T-helper 1 cell (primary cell): ENCODE measurements at places on chromosomes 11 and 22.
A peak's percentile ranks its signal among the peaks of the same experiment; 100 is the strongest.

DNA sequence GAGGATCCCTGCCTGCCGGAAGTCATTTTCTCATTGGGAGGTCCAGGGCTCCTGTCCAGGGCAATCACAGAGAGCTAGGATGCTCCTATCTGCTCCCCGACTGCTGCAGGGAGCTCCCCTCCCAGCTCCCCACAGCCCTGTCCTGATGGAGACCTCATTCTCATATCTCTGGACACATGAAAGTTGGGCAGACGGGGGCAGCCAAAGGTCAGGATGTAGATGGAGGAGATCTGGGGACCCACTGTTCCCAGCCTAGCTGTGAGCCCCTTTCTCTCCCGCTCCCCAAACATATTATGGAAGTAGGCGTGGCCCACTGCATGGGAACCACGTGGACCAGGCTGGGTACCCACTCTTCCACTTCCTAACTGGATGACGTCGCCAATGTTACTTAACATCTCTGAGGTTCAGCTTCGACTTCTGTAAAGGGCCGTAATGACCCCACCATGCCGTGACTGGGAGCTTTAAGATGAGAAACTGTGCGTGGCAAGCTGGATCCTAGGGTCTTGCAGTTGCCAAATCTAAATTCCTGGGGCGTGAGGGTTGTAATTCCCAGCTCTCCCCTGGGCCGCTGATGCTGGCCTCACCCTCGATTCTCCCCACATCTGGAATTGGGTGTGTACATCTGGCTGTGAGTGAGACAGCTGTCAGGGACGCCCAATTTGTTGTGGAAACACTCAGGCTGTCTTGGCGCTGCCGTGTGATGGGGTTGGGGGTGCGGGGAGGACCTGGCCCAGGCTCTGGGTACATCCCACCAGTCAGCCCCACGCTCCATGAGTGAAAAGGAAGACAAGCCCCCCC is 1.8 kb downstream of the CDC42EP2 start:
- no peak for DNase-seq

DNA sequence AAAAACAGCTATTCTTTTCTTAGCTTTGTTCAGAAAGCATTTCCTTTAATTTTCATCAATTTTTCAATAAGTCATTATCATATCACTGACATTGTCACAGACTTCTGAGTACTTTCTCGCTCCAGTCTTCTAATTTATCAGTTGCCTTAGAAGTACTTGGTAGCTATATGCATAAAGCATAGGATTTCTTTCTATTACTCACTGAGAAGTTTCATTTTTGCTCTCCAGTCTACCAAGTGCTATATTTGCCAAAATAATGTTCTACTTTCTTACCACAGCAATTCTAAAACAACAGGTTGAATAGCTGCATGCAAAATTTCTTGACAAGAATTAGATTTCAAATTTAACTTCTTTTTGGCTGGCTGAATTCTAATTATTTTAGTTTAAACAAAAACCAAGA is 116.3 kb downstream of the STK33 start:
- DNase-seq, result no peak

DNA sequence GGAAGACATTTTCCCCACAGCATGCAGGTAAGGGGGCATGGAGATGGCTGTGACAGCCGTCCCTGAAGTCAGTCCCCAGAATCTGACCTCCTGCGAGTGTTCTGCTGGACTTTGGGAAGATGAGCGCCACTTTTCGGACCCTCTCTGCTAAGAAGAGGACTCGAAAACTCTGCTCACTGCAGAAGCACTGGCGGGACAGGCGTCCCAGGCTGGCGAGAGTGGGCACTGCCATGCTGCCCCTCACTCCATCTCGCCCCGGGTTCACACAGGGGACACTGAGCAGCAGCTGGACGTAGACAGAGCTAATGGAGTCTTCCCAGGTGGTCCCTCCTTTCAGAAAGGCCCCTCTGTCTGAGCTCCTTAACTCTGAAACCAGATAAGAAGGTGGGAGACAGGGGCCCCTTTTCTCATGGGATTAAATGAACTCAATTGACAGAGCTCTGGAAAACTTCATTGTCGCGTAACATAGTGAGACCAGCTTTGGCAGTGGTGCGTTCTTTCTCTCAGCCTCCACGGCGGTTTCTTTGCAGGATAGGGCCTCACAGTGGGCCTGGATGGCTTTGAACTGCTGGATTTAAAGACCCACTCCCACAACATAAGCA is 4.8 kb downstream of the ADAMTS8 start:
- no peak for DNase-seq

GRCh38 chr11:100876815-100877520 is 189.9 kb downstream of the ARHGAP42 start:
- DNase-seq, result no peak

DNA sequence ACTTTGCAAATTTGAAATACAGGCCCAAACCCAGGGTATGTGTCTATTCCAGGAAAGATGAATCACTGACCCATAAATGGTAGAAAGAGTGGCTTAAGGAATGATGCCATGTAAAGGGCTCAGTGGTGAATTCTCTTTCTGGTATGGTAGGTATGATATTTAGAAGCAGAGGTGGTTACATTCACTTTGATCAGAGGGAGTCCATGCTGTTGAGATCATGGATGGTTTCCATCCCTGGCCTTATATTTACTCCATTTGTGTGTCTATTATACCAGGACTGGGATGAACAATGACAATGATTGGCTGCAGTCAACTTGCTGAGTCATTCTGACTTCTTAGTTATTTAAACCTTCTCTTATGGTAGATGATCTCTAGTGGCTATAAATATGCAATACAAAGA is 419.8 kb upstream of the LRRC4C start:
- DNase-seq, result no peak

GRCh38 chr11:86811637-86812321 is 11.4 kb downstream of the PRSS23 start:
- DNase-seq, result no peak

DNA sequence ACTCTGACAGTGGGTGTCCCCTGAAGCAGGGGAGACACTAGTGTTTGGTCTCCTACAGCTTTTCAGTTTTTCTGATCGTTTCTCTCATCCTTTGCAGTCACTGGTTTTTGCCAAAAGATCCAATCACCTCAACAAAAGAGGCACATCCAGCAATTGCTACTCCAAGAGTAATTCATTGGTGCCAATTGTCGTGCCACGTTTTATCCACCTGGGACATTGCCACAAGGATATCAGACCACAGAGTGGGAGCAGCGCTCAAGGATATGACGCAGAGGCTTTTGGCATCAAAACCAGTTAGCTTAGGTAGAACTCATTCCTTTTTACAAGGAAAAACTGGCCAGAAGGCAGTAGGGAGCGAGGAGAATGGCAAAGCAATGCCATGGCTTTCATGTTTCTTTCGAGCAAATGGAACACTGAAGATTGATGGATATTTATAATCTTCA is 40.9 kb upstream of the BLID start:
- no peak for DNase-seq

- DNase-seq, result no peak
These were observed 38.7 kb downstream of the IGSF9B start for GRCh38 chr11:133917921-133918607.

DNA sequence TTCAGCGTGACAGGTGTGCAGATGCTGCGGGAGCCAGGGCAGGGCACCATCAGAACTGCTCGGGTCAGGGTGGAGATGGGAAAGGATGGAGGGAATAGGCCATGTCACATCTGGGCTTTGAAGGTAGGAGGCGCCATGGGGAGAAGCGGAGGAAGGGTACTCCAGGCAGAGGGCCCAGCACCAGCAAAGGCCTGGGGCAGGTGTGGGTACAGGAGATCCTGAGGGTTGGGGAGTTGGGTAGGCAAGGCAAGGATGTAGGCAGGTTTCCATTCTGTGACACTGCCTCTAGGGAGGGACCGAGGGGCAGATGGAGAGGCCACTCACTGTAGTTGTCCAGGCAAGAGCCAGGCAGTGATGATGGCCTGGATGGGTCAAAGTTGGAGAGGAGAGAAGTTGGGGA is 8.5 kb downstream of the EMID1 start:
- no peak for DNase-seq

DNA sequence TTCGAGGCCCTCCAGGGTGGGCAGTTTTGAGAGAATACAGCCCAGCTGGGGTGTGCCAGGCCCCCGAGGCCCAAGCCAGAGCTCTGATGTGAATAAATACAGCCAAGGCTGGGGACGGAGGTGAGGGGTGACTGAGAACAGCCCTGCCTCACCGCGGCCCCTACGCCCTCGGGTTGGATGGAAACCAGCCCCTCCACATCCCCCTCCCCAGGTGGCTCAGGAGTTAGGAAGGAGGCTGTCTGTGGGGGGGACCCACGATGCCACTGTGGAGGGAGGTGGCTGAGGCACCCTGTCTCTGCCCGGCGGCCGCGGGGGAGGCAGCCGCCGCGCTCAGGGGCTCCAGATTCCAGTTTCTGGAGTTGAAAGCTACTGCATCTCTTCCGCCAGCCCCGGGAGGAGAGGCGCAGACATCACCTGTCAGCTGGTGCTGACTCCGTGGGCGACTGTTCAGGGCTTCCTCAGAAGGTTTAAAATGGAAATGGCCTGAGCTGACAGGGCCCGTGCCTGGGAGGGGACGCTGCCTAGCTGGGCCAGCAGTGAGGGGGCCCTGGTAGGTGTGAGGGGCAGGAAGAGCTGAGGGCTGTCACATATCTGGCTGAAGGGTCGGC is 1.4 kb downstream of the FLRT1 start:
- no peak for DNase-seq

GRCh38 chr11:116694349-116694725 is 78.5 kb downstream of the BUD13 start:
- no peak for DNase-seq

DNA sequence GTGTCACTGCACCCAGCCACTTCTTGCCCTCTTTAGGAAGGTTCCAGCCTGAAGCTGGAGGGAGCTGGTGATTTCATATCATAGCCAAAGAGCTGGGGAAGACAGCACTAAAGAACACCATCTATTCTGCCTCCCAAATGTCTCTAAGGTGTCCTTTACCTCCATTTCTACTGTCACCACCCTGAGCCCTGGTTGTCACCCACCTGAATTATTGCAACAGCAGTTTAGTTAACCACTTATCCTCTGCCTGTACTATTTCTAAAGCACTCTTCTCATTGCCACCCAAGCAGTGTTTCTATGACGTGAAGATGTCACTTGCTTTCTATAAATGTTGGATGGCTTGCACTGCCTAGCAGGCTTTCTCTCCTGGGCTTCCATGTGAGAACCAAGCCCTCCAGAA is 69.4 kb upstream of the EED start:
- DNase-seq, result no peak

DNA sequence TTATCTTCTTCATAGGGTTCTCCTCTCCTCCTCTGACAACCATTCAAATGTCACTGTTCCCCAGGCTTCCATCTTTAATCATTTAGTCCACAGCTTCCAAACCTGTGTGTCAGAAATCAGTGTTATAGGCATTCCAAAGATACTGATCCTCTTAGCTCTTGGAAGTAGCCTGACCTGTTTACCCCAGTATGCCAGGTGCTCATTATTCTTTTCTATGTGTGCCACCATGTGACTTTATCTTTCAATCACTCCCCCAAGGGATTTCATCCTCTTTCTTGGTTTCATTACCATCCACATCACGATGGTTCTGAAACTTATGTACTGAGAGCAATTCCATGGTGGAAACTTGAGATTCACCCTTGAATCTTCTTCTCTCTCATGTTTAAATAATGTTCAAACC is 7.6 kb downstream of the POU2AF2 start:
- DNase-seq, result no peak

DNA sequence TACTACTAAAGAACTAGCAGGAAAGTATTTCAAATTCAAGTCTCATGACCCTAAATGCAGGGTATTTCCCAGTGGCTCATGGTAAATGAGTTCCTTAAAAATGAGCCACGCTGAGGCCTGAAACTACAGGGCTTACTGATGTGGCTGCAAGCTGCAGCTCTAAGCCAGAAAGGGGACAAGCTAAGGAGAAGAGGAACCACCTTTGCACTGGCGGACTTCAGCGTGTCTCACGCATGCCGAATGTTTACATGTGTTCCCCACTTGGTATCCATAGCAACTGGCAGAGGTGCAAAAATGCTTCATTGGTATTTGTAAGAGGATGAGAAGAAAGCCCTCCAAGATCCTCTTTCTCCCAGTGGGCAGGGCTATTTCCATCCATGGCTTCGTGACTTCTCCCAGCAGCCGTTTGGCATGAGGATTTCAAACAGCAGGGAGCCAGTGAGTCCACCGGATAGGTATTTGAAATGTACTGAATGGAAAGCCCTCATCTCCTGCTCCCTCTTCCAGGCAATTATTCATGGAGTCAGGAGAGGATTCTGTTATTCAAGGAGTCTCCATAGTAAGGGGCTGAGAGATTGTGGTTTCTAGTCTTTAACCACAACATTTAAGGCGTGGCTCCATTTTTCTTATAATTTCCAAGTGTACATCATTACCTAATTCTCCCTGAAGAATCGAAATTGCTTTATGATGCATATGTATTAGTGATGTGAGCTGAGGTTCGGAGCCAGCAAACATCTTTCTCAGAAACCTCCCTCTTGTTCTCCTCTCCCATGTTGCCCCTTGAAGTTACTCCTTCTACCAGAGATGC is 55.3 kb upstream of the CD44 start:
- DNase-seq, result peak; percentile 32

DNA sequence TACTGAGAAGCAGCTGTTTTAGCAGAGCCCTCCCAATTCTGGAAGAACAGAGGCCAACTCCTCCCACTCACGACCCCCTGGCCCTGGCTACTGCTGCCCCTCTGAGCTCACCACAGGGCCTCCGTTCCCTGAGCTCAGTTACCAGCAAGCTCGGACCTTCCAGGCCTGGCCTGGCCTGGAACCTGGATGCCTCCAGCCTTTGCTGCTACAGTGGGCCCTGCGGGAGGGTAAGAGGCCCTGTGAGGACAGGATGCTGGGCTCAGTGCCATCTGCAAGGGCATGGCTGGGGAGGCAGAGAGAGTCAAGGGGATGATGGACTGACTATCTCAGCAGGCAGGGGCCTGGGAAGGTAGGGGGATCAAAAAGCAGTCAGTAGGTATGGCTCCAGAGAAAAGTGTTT is 209.9 kb upstream of the NCAM1 start:
- no peak for DNase-seq

- DNase-seq, result no peak
These were observed 1.5 kb upstream of the CHST1 start for GRCh38 chr11:45666648-45667642.

DNA sequence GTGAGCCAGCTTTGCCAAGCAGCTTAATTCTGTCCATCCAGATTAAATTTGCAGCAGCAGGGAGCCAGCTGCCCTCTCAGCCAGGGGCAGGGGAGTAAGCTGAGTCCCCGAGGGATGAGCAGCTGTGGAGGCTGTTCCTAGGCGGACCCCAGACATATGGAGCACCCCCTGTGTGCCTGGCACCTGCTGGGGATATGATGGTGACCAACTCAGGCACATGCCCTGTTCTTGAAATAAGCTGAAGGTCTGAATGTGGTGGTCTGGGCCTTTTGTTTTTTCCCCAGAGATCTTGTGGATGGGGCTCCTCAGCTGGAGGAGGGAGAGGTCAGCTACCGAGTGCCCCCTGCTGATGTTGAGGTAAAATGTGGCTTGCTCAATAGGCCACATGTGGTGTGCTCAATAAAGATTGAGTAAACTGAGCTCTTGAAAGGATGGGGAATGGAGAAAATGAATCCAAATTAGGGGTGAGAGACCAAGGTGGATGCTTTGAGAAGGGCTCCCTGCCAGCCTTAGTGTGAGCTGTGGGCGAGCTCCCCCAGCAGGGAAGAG is 103.3 kb upstream of the NNMT start:
- DNase-seq, result no peak

- no peak for DNase-seq
These were observed 4.5 kb upstream of the RFPL1 start for GRCh38 chr22:29433856-29434255.
